NCI-H526 treated with DMSO at 0.1 percent for 48 hours (cell line): ENCODE measurements at places on chromosomes 5 and 9.

DNA sequence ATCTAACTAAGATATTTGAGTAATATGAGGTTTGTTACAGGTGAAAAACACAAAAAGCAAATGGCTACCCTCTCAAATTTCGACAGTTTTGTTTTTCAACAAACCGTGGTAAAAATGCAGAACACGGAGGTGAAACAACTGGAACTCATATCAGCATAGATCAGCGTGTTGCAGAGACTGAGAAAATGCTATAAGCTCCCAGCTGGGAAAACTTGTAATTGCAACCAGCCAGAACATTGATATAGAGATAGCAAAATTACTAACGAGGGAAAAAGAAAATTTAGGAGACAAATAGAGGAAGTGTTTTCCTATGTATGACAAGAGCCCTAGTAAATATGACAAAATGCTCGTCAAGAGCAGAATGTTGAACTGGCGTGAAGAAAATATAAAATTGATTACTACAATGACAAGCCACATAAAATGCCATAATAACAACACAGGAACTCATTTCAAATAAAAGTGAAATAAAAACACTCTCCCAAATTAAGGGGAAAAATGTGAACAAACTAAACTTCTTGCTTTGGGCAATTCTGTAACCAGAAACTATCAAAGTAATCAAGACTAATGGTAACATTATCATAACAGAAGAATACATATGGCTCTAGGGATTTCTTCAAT, 1989.8 kb downstream of the EFNA5 start:
- no peak for DNase-seq

GRCh38 chr9:110329639-110330230, 7.9 kb downstream of the TXNDC8 start:
- no peak for DNase-seq

DNA sequence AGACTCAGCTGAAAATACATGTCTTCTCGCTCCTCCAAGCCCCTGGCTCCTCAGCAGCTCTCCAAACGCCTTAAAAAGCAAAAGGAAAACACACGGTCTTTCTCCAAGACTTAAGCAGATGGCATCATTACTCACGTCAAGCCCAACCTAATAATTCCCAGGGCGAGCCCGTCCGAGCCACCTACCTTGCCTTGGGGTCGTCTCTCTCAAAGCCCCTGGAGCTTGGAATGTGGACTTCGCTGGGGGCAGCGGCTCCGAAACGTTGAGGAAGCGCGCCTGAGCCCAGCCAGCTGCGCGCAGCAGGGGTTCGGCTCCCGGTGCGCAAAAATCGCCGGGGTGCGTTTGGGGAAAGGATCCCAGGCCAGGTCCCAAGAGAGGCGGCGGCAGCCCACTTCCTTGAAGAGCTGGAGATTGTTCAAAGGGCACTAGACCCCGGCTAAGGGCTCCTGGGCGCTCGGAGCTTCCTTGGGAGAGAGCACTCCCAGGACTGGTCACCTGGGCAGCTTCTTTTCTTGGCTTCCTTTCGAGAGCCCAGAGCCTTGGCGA, 395 bp downstream of the DRD1 start:
- no peak for DNase-seq

DNA sequence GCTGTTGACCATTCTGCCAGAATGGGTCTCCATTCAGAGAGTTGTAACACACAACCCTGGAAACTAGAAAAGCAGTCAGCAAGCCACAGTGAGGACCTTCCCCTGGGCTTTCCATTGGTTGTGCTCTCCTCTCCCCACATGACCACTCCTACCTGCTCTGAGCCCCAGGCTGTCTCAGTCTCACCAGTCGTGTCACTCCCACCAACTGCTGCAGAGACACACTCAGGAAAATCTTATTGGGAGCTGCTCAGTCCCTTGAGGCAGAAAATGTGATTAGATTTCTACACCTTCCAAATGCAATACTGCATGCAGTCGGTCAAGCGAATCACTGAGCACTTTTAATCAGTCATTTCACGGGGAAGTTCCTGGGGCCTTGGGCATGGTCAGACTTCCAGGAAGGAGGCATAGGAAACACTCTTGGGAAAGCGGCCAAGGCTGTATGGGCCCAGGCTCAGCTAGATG, 284.2 kb upstream of the NMUR2 start:
- DNase-seq: no peak

DNA sequence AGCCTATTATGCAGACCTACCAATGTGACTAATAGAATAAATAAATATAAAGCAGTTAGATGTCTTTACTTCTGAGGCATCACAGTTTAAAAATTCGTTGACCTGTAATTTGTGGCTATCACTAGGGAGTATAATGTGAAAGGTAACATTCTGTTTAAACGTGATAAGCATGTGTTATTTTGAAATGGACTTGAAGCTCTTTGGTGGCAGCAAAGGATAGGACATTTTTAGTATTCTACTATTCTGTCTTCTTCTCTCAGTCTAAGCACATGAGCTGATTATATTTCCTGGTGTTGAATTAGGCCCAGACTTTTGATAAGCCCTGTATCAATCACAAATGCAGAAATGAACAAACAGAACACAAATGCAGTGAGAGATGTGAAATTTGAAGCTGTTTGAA, 974.0 kb upstream of the CDH10 start:
- DNase-seq: no peak
